Stimulated activated CD4-positive, alpha-beta T cell treated with anti-CD3 and anti-CD28 coated beads, Interleukin-1b, Interleukin-23, amount 100 ng/mL, for 1 hour (primary cell): ENCODE measurements at places on chromosomes 4 and X.
A peak's percentile ranks its signal among the peaks of the same experiment; 100 is the strongest.

DNA sequence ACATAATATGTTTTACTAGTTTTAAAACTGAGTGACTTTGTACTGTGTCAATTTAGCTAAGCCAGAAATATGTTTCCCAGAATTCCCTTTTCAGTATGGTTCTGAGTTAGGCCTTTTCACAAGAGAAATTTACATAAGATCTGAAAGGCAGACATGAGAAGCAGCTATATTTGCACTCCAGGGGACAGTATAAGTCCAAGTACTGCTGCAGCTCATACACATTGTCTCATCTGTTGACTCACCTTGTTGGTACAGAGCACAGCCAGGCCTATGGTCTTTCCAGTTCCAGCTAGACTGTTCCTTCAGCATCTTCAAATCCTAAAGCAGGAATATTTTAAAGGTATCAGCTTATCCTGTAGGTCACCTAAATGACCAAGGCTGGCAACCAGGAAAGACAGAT is 53.5 kb downstream of the BMP3 start:
- DNase-seq, result no peak

- no peak for DNase-seq
Observed at GRCh38 chr4:17112292-17112659, 213.8 kb upstream of the LDB2 start.

- no peak for DNase-seq
Observed at GRCh38 chr4:123462007-123462406, 65.4 kb downstream of the SPRY1 start.

DNA sequence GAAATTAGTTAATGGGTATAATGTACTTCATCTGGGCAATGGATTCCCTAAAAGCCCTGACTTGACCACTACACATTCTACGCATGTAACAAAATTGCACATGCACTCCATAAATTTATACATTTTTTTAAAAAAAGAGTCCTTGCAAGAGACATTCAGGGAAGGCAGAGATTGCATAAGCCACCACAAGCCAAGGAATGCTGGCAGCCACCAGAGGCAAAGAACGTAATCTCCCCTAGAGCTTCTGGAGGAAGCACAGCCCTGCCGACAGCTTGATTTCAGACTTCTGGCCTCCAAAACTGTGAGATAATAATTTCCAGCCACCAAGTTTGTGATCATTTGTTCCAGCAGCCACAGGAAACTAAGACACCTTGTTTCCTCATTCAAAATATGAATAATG is 185.6 kb upstream of the GALNT7 start:
- no peak for DNase-seq

DNA sequence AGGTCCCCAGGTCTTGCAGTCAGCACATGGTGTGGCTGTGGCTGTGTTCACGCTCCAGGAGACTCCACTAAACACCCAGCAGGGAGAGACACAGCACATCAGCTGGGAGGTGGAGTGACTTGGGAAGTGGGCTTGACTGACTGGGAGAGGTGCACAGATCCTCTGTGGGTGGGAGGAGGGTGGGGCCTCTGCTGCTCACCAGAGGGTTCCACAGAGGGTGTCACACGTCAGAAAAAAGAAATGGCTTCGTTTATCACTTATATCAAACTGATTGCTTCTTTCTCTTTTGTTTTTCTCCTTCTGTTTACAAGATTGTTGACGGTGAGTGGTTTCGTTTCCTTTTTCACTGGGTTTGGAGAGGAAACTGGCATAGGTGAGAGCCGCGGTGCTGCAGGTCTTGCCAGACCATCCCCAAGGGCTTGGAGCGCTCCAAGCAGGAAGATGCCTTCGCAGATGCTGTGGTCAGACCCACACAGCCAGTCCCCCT is 24.8 kb upstream of the FAM193A start:
- DNase-seq, result no peak

DNA sequence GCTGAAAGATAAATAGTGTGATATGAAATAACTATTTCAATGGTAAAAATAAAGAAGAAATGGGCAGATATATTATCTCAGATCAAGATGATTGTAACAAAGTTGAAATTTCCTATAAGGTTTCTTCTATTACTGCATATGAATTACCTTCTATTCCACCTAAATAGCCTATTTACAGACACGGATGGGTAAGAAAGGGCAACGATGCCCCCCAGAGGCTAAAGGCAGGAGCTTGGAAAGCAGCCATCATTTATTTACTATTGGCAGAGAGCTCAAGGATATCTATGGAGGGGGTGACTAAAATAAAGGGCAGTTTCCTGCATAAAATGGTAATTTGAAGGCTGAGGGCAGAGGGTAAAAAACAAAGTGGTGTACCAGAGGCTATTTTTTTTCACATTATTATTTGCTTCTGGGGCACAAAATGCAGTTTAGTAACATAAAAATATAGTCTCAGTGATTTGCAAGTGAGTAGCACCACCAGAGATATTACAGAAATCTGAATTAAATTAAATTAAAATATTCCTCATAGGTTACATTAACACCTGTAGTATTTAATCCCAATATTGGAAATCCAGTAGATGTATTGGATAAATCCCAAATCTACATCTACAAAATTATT is 123.1 kb downstream of the BTC start:
- peak; percentile 14 for DNase-seq

DNA sequence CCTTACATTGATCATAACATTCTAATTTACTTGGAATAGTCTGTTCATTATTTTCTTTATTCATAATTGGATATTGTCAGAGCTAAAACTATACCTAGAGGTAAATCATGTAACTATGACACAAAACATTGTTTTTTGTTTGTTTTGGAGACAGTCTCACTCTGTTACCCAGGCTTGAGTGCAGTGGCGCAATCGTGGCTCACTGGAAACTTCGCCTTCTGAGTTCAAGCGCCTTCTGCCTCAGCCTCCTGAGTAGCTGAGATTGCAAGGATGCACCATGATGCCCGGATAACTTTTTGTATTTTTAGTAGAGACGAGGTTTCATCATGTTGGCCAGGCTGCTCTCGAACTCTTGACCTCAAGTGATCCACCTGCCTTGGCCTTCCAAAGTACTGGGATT is 265.2 kb downstream of the FBXO8 start:
- no peak for DNase-seq

GRCh38 chr4:68175562-68176155 is 46.0 kb upstream of the TMPRSS11F start:
- DNase-seq, result no peak

- no peak for DNase-seq
Observed at GRCh38 chr4:80361329-80361900, 25.9 kb downstream of the CFAP299 start.

DNA sequence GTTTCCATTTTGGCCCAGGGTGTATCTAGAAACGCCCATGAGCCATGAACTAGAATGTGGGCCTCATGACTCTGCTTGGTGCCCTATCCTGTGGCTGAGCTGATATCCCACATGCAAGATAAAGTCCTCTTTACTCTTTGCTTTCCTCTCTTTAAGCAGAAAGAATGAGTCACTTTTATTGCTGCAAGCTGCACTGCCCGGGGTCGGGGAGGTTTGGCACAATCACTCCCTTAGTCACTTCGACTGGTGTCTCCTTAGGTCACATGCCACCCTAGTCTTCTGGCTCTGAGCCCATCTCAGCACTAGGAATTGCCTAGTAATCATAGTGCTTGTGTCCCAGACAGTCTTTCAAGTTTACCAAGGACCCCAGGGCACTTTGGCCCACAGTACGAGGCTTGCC is 75.1 kb upstream of the CXorf66 start:
- no peak for DNase-seq

DNA sequence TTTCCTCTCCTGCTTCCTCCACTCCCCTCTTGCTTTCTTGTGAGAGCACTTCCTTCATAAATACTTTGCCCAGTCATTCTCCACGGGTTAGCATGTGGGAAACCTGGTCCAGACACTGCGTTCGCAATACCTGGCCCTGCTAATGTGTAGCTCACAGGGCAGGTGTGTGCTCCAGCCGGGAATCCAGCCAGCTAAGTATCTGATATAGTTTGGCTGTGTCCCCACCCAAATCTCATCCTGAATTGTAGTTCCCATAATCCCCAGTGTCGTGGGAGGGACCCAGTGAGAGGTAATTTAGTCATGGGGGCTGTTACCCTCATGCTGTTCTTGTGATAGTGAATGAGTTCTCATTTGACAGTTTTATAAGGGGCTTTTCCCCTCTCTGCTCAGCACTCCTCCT is 32.2 kb upstream of the STX18 start:
- DNase-seq, result no peak

DNA sequence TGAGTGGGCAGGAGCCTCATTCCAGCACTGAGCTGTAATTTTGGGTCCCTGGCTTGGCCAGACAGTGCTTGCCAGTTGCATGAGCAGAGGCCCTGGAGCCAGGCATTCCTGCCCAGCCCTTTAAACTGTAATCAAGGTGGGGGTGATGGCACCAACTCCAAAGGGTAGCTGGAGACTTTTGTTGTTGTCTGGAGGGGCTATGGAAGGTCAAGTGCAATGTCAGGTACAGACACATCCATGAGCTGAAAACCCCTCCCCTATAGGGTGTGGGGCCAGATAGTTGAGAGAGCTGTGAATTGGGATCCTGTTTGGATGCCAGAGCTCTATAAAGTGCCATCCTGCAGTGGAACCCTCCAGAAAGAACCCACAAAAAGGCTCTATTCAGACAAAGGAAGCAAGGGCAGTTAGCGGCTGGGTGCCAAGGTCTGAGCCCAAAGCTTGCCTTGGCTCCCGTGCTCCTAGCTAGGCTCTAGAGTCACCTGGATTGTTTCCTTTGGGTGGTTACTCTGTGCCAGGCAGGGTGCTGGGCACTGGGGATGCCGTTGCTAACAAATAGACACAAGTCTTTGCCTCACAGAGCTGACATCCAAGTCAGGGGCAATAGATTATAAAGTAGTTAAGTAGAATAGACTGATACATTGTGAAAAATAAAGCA is 163.0 kb downstream of the EFNB1 start:
- DNase-seq, result no peak

GRCh38 chrX:150455215-150455608 is 92.1 kb downstream of the MAMLD1 start:
- no peak for DNase-seq

GRCh38 chr4:139965789-139966188 is 188.2 kb downstream of the MAML3 start:
- no peak for DNase-seq

GRCh38 chr4:10074767-10075105 is 41.9 kb downstream of the WDR1 start:
- no peak for DNase-seq

- DNase-seq, result no peak
Observed at GRCh38 chrX:102517326-102517725, 787 bp upstream of the TMSB15A start.
